ENCODE measurements at places on chromosomes 2 and 18. TPM values are rescaled to one million over a fixed set of nuclear protein-coding genes. Genes with fewer than 3 reads are reported as not detected.

DNA sequence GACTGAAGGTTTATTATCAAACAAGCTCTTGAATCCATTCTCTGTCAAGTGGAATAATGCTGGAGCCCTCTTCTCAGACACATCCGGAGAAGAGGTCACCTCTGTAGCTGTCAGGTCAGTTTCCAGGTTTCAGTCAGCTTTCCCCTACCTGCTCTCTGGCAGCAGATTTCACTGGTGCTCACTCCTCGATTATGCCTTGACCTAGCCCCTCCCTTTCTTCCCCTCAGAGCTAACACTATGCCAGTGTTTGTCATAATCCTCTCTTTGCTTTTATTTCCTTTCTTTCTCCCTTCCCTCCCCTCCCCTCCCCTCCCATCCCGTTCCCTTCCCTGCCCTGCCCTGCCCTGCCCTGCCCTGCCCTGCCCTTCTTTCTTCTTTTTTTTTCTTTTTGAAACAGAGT lies 22.5 kb upstream of the PLEKHM3 start:
- no peak for DNase-seq

GRCh38 chr18:76821356-76821874 lies 942 bp upstream of the ZNF236 start:
- DNase-seq, result no peak

DNA sequence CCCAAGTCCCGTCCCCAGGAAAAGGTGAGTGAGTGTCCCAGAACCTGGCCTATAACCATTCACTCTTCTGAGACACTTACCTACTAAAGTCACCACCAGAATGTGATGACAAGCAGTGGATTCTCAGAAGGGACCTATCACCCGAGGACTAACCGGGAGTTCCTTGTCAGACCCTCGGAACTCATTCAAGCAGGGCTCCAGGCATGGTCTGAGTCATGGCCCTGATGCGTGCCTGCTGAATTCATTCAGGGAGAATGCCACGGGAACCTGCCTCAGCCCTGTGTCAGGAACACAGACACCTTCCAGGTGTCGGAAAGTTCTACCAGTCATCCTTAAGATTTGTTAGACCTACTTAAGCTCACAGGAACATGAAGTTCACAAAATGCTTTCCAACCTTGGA lies 29.8 kb downstream of the ALPK2 start:
- DNase-seq, result no peak

DNA sequence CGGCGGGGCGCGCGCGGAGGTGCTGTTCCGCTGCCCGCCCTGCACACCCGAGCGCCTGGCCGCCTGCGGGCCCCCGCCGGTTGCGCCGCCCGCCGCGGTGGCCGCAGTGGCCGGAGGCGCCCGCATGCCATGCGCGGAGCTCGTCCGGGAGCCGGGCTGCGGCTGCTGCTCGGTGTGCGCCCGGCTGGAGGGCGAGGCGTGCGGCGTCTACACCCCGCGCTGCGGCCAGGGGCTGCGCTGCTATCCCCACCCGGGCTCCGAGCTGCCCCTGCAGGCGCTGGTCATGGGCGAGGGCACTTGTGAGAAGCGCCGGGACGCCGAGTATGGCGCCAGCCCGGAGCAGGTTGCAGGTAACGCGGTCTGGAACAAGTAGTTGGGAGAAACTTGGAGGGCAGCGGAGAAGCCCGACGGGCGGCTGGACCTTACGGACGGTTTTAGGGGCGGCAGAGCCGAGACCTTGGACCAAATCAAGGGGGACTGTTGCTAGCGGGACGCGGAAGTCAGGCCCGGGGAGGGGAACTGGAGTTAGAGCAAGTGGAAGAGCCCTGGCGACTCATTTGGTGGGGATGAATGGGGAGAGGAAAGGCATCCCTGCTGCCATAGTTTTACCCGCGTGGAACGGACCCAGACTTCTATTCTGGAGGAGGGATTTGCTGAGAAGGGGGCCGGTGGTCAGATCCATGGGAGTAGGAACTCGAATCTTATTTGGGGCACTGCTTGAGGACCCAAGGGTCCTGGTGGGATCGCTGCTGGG lies 573 bp downstream of the IGFBP2 start:
- DNase-seq, result no peak

GRCh38 chr2:72965770-72966450 lies 48.6 kb downstream of the EMX1 start:
- DNase-seq, result no peak

GRCh38 chr2:26847655-26848335 lies at the start of gene DPYSL5:
DPYSL5 (plus strand) TSS chr2:26848132; CDS start chr2:26898500, 50,368 bp downstream.
- peak; percentile 90 for DNase-seq

DNA sequence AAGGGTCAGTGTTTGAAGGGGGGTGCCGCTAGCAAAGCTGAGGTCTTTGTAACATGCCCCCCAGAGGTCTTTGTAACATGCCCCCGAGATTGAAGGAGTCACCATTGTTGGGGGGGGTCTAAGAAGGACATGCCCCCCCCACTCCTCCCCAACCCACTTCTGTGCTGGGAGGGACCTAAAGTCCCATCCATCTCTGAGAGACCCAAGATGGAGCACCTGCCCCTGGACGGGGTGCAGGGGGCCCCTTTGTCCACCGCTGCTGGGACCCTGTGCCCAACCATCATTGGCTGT lies 5.9 kb upstream of the ASIC4 start:
- no peak for DNase-seq

- DNase-seq, result no peak
Measured at GRCh38 chr18:59661891-59662701, 35.1 kb downstream of the CCBE1 start.

DNA sequence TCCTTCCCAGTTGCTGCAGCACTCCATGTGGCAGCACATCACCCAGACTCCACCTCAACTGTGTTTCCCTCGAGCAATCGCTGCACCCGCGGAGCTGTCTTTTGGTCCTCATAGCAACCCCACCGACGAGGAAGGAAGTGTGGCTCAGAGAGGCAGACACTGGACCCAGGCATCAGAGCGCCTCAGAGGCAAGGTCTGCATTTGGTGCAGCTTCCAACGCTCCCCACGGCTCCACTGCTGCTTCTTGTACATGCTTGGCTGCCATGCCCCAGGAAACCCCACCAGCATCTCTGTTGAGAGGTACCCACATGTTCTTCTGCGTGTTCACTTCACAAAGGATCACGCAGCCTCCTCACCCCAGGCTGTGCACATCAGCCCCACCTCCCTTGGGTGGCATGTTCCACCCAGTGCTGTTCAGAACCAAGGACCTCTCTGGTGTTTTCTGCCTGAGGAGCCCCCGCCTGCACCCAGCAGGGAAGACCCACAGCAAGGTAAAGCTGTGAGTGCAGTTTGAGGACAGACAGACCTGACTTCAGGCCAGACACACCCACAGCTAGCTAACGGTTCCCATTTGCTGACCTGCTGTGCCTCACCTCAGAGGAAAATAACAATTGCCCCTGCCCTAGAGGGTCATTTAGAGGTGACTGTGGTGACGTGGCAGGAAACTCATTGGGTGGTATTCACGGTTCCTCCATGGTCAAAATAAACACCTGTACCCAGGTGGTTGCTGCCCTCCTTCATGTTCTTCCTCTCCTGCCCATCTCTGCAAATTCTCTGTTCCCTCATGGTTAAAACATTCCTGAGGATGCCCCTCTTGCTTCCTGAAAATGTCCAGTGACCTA lies 326.3 kb upstream of the MYT1L start:
- no peak for DNase-seq

DNA sequence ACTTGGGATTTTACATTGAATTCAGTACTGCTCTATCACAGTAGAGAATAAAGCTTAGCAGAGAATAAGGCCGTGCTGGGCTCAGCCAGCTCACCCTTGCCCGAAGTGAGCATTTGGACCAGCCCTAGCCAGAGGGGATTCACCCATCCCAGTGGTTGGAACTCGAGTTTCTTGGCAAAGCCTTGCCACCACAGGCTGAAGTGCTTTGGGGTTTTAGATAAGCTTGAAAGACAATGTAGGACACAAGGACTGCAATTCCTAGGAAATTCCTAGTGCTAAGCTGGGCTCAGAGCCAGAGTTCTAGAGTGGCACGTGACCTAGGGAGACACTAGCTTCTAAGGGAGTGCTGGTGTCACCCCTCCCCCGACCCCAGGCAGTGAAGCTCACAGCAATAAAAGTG lies 28.0 kb downstream of the SERPINB11 start:
- no peak for DNase-seq

- DNase-seq, result no peak
Measured at GRCh38 chr18:13431886-13432285, 213.3 kb downstream of the LDLRAD4 start.

DNA sequence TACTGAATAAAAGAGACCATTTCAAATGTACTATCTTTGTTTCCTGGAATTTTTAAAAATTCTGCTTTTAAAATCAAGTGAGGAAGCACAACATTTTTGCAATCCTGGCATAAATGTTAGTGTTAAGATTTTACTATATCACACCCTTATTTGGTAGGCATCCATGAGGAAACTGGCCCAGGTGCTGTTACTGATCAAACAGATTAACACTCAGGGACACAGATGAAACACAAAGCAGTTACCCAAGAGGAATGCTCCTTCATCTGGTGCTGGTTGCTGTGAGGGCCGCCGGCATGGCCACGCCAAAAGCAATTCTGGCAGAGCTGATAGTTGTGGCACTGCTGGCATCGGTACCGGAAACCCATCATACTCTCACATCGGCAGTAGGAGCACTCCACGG lies 96.8 kb downstream of the DTNB start:
- no peak for DNase-seq

GRCh38 chr2:207546822-207547221 lies 17.1 kb downstream of the CREB1 start:
- no peak for DNase-seq

DNA sequence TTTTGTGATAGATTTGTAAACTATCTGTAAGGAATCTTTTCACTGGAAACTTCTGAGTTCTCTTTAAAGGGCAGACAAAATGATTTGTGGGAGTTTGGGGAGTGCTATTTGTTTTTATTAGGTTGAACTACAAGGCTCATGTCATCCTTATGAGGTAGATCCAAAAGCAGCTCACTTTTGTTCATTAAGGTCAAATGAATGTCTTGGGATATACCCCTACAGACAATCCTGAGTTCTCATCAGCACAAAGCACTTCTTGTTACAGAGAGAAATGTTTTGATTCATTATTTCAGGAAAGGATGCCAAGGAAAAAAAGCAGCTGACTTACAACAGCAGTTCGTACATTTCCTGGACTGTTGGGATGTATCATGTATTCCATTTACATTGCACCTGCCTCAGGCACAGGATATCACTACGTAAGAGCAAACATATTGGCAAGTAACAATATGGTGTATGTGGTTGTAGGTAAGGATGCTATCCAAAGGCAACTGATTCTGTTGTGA lies 68.9 kb downstream of the DCC start:
- DNase-seq, result no peak

GRCh38 chr2:85266146-85267041 lies 61.4 kb downstream of the TGOLN2 start:
- DNase-seq, result peak; percentile 40

GRCh38 chr2:242022550-242023290 lies 153.2 kb downstream of the RTP5 start:
- DNase-seq, result no peak

GRCh38 chr2:69205491-69205890 lies 181.5 kb downstream of the GFPT1 start:
- no peak for DNase-seq

- DNase-seq, result no peak
Measured at GRCh38 chr2:33020883-33021282, 74.1 kb downstream of the LTBP1 start.

GRCh38 chr18:58280191-58280590 lies 236.2 kb downstream of the NEDD4L start:
- DNase-seq, result no peak

- no peak for DNase-seq
Measured at GRCh38 chr2:147310335-147311057, 534.3 kb upstream of the ACVR2A start.

GRCh38 chr18:33901894-33902512 lies 322.7 kb downstream of the NOL4 start:
- no peak for DNase-seq

Gene MATN3
- total RNA-seq, result not detected

Gene DNMT3A
- total RNA-seq, result 11.8 TPM

Gene AQP12A
- total RNA-seq, result not detected

Gene WNT10A
- 0.12 TPM for total RNA-seq

Gene KCNS3
- not detected for total RNA-seq

Gene RHBDD1
- total RNA-seq, result 7.9 TPM

Gene SRD5A2
- not detected for total RNA-seq

Gene IL36A
- total RNA-seq, result not detected

Gene LRATD1
- not detected for total RNA-seq

Measured in G401 (cell line).